Psoas muscle (tissue), 8 donors: ENCODE measurements at places on chromosomes 5 and 9. TPM values are rescaled to one million over a fixed set of nuclear protein-coding genes. Genes with fewer than 3 reads are reported as not detected.

The PGGT1B gene
- 18.4 TPM for total RNA-seq

- no peak for DNase-seq
- no peak overlapping the region for H3K27ac ChIP-seq
- no peaks in the 10 kb centered on the region for H3K4me1 ChIP-seq
- H3K27me3 ChIP-seq = no peaks in the 10 kb centered on the region
- no peaks in the 10 kb centered on the region for H3K36me3 ChIP-seq
Observed at GRCh38 chr5:143850050-143850683, 38.2 kb downstream of the HMHB1 start.

DNA sequence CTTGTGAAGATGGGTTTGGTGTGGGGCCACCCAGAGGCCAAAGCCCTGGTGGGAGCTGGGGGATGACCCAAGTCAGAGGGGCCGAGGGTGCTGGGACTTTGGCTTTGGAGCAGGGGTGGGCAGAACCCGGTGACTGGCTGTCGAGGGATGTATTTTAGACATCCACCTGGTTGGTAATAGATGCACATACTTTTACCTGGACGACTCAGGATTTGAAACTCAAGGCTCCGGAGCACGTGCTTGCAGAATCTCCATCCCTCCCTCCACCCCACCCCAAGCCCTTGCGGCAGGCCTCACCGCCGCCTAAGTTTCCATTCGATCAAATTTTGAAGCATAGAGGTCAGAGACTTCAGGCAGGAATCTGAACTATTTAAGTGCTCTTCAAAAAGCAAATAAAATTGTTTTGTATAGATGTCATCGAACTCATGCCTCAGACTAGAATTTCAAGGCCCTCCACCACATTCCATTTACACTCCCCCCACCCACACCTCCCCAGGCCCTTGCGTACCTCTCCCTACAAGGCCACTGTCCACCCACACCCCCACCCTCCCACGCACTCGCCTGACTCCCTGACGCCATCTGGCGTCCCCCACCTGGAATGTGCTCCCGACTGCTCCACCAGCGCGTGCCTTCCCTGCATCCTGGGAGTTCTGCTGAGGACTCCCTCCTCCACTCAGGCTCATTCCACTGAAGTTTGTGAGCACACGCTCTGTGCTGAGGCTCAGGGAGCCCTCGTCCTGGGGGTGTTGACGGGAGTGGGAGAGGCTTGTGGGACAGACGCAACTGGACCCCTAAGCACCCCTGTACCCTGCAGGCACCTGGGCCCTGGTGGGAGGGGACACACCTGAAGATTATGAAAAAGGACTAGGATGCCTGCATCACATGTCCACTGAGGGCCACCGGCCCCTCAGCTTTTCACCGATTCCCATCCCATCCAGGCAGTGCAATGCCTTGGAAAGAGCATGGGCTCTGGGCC is 56.4 kb upstream of the RPL26L1 start:
- peak; percentile 83 for DNase-seq
- H3K27me3 ChIP-seq = no peaks in the 10 kb centered on the region
- peaks cover 73% of the 10 kb centered on the region for H3K4me1 ChIP-seq
- H3K36me3 ChIP-seq = no peaks in the 10 kb centered on the region

- H3K4me1 ChIP-seq = no peaks in the 10 kb centered on the region
- peaks cover 2% of the 10 kb centered on the region for H3K36me3 ChIP-seq
- DNase-seq = no peak
- H3K4me3 ChIP-seq = no peak overlapping the region
- no peaks in the 10 kb centered on the region for H3K27me3 ChIP-seq
Observed at GRCh38 chr5:80697100-80697499, 42.3 kb upstream of the DHFR start.

GRCh38 chr5:81971111-81971711 is 612 bp upstream of the ATG10 start:
- H3K4me1 ChIP-seq = no peaks in the 10 kb centered on the region
- no peaks in the 10 kb centered on the region for H3K27me3 ChIP-seq
- no peaks in the 10 kb centered on the region for H3K36me3 ChIP-seq
- peak overlapping the region; percentile 97 for H3K27ac ChIP-seq
- H3K4me3 ChIP-seq = peak overlapping the region; percentile 80

DNA sequence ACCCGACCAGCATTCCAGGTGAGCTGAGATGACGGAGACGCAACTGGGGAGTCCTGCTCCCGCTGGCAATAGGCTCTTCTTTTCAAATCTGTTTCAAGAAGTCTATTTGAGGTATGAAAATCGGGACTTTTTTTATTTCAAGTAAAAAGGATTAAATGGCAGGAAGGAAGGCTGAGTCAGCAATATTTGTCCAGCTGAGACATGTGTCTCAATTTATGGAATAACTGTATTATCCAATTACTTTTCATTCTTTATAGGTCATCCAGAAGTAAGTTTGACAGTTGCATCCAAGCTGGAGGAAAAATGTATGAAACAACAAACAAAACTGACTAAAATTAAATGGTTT is 221.1 kb downstream of the NR2F1-AS1 start:
- H3K27me3 ChIP-seq = no peaks in the 10 kb centered on the region
- no peak overlapping the region for H3K27ac ChIP-seq

The LHFPL2 gene
- 3.6 TPM for total RNA-seq

DNA sequence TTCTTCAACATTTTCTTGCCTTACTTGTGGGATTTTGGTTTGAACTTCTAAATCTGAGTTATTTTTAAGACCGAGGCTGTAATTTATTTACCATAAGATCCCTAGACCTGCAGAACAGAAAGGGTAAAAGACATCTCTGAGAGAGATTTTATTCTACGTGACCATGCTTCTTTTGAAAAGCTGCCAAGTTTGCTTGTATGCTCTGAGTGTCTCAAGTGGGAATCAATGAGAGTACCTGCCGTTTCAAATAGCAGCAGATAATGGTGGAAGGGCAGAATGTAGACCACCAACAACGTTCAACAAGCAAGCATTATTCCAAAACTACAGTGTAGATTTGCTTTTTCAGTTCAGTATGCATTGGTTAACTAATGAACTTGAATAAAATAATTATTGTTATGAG is 108.6 kb upstream of the MINAR2 start:
- H3K27ac ChIP-seq = no peak overlapping the region
- H3K4me3 ChIP-seq = no peak overlapping the region
- no peak for DNase-seq
- H3K36me3 ChIP-seq = no peaks in the 10 kb centered on the region

DNA sequence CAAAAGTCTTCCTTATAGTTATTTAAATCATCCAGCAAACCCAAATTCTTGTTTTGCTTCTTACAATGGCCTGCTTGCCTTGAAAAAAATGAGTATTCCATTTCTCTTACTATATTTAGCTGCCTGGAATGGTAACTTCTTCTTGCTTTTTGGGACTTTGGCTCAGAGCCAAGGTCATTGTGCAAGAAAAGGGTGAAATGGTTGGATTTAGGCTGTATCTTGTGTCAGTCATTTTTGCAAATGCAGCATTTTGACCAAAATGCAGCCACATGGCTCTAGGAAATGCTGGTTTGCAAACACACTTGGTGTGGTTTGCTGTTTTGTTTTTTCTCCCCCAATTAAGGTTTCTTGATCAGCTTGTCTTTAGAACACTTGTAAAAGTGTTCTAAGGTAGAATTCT is 133.3 kb upstream of the ELL2 start:
- H3K4me1 ChIP-seq = peaks cover 12% of the 10 kb centered on the region
- DNase-seq = no peak

DNA sequence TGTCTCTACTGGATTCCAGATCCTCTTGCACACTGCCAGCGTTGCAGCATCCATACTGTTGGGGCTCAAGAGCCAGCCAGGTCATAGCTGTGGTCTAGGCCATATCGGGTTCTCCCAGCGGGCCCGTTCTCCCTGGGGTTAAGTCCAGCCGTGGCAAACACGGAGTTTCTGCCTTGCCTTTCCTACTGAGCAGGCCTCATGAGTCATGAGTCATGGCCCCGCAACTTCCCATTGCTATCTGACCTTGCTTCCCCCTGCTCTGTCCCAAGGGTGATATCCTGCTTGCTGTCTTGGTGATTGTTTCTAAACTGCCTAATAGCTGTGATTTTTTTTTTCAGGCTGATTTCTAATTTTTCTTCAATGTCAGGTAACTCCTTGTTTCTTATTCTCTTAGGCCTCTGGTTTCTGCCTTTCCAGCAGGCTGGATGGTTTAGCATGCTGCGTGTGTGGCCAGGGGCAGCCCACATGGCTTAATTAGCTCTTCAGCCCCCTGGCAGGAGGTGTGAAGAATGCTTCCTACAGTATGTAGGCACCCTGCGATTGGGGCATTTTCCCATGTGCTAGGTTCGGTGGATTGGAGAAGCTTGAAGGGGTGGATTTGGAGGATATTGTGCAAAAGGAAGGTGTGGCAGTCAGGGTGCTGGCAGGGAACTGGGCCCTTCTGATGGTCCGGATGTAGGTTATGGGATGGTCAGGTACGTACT is 18.7 kb downstream of the DAPK1 start:
- no peak overlapping the region for H3K27ac ChIP-seq
- H3K27me3 ChIP-seq = no peaks in the 10 kb centered on the region
- H3K4me3 ChIP-seq = no peak overlapping the region
- peaks cover 7% of the 10 kb centered on the region for H3K4me1 ChIP-seq
- H3K36me3 ChIP-seq = no peaks in the 10 kb centered on the region
- DNase-seq = peak; percentile 68

DNA sequence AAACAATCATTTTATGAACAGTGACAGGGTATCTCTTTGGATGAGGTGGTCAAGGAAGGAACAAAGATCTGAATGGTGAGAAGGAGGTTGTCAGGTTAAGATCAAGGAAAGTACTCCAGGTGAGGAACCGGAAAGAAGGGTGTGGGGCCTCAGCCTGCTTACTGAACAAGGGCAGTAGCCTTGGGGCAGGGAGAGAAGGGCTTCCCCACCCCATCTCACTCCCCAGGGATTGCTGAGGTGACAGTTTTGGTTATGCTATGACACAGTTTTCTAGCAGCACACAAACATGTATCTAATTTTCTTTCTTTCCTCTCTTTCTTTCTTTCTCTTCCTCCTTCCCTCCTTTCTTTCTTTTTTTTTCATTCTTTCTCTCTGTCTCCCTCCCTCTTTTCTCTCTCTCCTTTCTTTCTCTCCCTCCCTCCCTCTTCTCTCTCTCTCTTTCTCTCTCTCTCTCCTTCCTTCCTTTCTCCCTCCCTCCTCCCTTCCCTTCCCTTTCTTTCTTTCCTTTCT is 4.1 kb upstream of the HDHD3 start:
- H3K27me3 ChIP-seq = no peaks in the 10 kb centered on the region
- no peaks in the 10 kb centered on the region for H3K36me3 ChIP-seq
- no peak overlapping the region for H3K4me3 ChIP-seq

The ANXA2R gene
- 0.69 TPM for total RNA-seq

The SLC36A2 gene
- total RNA-seq = 14.5 TPM

- no peak for DNase-seq
- H3K4me1 ChIP-seq = peaks cover 63% of the 10 kb centered on the region
- peak overlapping the region; percentile 94 for H3K27ac ChIP-seq
- peak overlapping the region; percentile 43 for H3K4me3 ChIP-seq
- H3K36me3 ChIP-seq = no peaks in the 10 kb centered on the region
Observed at GRCh38 chr9:89484475-89485404, 13.2 kb downstream of the SEMA4D start.

The TPPP gene
- total RNA-seq = 4.9 TPM

DNA sequence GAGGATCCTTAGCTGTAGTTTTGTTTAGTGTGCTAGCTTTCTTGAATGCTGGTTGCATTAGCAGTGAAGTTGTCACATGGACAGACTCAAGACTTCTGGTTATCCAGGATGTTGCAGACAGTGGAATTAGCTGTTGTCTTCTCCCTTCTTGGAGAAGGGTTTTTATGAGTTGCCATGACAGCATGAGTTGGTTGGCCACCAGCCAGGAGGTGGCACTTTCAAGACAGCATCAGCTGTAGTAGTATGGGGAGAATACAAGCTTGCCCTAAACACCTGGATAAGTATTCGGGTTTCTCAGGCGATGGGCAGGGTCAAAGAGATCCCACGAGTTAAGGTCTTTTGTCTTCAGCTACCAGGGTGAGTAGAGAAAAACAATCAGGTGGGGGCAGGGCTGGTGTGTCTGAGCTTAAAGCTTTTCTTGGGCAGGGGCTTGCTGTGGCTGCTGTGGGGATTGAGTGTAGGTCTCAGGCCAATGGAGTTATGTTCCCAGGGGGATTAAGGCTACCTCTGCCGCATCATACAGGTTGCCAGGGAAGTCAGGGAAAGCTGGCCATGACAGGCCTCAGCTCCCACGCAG is 7.7 kb upstream of the C5orf47 start:
- DNase-seq = no peak
- H3K27ac ChIP-seq = no peak overlapping the region
- H3K4me1 ChIP-seq = no peaks in the 10 kb centered on the region
- no peaks in the 10 kb centered on the region for H3K36me3 ChIP-seq

DNA sequence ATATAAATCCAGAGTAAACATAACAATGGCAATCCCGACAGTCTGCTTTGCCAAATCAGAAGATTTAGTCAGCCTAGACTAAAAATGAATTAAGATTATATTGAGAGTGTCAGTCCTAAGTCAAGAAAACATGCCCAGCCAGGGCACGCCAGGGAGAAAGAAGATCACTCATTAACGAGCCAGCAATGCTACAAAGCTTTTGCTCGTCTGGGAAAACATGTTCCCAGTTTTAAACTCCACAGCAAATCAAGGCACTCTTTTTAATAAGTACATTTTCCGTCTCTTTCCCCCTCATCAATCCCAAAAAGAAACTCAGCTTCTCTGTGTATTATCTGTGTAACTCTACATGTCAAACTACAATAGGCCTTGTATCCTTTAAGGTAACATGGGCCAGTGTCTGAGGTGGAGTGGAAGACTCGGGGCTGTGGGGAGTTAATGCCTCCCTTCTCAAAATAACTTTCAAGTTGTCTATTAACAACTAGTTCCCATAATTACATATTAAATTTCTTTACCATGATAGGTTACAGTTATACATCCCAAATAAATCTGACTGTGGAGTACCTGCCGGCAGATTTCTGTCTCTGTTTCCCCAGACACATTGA is 40.9 kb downstream of the NFIB start:
- no peaks in the 10 kb centered on the region for H3K27me3 ChIP-seq
- H3K4me1 ChIP-seq = peaks cover 92% of the 10 kb centered on the region
- DNase-seq = no peak
